Head of caudate nucleus (tissue), 42 donors: ENCODE measurements at places on chromosomes 6 and 20.

- no peak for DNase-seq
Measured at GRCh38 chr6:117890172-117890571, 16.9 kb upstream of the SLC35F1 start.

- DNase-seq = no peak
Measured at GRCh38 chr20:48686238-48687116, 141.3 kb downstream of the PREX1 start.

GRCh38 chr6:109460161-109460829, 4.7 kb upstream of the MICAL1 start:
- DNase-seq = no peak

- no peak for DNase-seq
Measured at GRCh38 chr6:17867880-17868279, 119.6 kb downstream of the KIF13A start.

GRCh38 chr20:46122516-46123481, 4.7 kb downstream of the CD40 start:
- DNase-seq = no peak
